ENCODE measurements at places on chromosomes 4 and X. TPM values are rescaled to one million over a fixed set of nuclear protein-coding genes. Genes with fewer than 3 reads are reported as not detected.

SPARCL1 gene
- under 0.01 TPM for total RNA-seq

HERC5 gene
- 0.17 TPM for total RNA-seq

PLXNA3 gene
- 17.8 TPM for total RNA-seq

TNIP3 gene
- 0.50 TPM for total RNA-seq

LRAT gene
- under 0.01 TPM for total RNA-seq

CDS1 gene
- total RNA-seq = 0.34 TPM

GLUD2 gene
- total RNA-seq = 0.34 TPM

HTN3 gene
- not detected for total RNA-seq

CABS1 gene
- not detected for total RNA-seq

PNMA3 gene
- total RNA-seq = not detected

TBX22 gene
- total RNA-seq = not detected

SMIM10L2A gene
- 0.17 TPM for total RNA-seq

XG gene
- not detected for total RNA-seq

ZIC3 gene
- not detected for total RNA-seq

PRDM5 gene
- 8.0 TPM for total RNA-seq

SH3D19 gene
- total RNA-seq = 17.3 TPM

CT45A2 gene
- total RNA-seq = not detected

PDZD4 gene
- total RNA-seq = 0.50 TPM

PRR27 gene
- total RNA-seq = not detected

BEND2 gene
- not detected for total RNA-seq

RRH gene
- total RNA-seq = not detected

UCHL1 gene
- total RNA-seq = 898 TPM

SNX25 gene
- total RNA-seq = 6.7 TPM

XAGE2 gene
- not detected for total RNA-seq

CCDC158 gene
- under 0.01 TPM for total RNA-seq

SERTM2 gene
- total RNA-seq = not detected

C4orf17 gene
- not detected for total RNA-seq

TCEAL2 gene
- total RNA-seq = not detected

TDO2 gene
- 1.0 TPM for total RNA-seq

CXCL5 gene
- 5.9 TPM for total RNA-seq

IGFBP7 gene
- 26.7 TPM for total RNA-seq

DDX53 gene
- not detected for total RNA-seq

CXCL9 gene
- total RNA-seq = not detected

DMRTC1 gene
- total RNA-seq = not detected

PNMA6F gene
- not detected for total RNA-seq

SATL1 gene
- total RNA-seq = not detected

S100G gene
- total RNA-seq = not detected

TEC gene
- 0.59 TPM for total RNA-seq

TSPYL2 gene
- total RNA-seq = 8.8 TPM
